Activated CD4-positive, CD25-positive, alpha-beta regulatory T cell (primary cell): ENCODE measurements at places on chromosomes 7 and 10.

DNA sequence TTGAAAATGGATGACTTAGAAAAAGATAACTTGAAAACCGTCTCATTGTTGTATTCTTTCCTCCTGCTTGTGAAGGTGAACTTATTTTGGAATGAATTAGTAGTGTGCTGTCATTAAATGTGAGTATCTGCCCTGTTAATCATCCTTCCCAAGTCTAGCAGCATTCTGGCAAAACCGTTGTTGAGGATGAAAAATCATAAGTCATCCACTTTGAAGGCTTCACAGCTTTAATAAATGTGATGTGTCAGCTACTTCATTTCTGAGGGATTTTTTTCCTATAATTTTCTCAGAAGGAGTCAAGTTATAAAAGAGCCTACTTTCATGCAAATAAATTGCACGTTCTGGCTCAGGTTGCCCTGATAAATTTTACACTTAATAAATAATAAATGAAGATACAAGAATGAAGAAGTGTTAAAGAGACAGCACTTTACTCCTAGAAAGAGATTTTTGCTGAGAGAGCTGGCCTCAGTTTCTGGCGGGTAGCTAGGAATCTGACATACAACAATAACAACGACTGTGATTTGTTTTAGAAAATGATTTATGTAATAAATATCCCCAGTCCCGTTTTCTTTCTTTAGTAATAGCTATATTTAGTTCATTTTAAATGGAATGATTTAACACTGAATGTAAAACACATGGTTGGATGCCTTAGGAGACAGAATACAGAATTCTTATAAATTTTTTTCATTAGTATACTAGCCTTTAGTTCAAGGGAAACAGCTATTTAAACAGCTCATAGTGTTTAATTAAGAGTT is 516.5 kb upstream of the KLF6 start:
- no peak for DNase-seq

GRCh38 chr7:157271315-157271990 is 65.4 kb upstream of the DNAJB6 start:
- no peak for DNase-seq

DNA sequence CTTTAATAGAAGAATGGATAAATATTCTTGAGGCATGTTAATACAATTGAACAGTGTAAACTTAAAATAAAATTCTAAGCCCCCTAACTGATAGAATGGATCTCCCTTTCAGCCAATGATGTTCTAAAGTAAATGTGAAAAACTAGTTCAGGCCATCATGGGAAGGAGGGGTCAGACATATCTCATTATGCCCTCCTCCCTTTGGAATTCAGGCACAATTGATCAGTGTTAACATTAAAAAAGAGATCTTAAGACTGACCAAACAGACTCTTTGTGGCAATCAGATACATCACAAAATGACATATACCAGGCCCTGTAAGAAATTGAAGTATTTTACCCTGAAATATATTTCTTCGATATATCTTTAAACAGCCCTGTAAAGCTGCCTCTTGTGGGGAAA is 683.0 kb upstream of the LRRTM3 start:
- DNase-seq, result no peak

GRCh38 chr10:3068201-3068967 is 1.0 kb downstream of the PFKP start:
- peak; percentile 46 for DNase-seq

- no peak for DNase-seq
Observed at GRCh38 chr7:125847692-125848091, 918.1 kb upstream of the POT1 start.

- no peak for DNase-seq
Observed at GRCh38 chr7:93943816-93944540, 22.4 kb downstream of the GNG11 start.

DNA sequence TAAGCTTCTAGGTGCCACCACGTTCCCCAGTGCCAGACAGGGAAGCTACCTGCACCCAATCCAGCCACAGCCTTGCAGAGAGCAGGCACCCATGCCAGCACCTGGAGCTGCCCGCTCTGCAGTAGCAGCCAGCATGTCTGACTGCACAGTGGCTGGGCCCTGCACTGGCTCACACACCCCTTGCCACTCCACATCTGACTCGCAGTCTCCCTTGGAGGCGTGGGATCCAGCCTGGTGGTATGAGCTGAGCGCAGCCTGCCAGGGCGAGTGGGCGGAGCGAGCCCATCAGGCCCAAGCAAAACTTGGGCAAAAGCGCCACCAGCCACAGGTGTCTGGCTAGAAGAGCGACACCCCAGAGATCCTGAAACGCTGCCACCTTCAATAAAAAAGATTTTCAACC is 30.1 kb downstream of the CRTAC1 start:
- DNase-seq, result no peak

- no peak for DNase-seq
Observed at GRCh38 chr7:123845823-123846216, 851 bp downstream of the HYAL4 start.

DNA sequence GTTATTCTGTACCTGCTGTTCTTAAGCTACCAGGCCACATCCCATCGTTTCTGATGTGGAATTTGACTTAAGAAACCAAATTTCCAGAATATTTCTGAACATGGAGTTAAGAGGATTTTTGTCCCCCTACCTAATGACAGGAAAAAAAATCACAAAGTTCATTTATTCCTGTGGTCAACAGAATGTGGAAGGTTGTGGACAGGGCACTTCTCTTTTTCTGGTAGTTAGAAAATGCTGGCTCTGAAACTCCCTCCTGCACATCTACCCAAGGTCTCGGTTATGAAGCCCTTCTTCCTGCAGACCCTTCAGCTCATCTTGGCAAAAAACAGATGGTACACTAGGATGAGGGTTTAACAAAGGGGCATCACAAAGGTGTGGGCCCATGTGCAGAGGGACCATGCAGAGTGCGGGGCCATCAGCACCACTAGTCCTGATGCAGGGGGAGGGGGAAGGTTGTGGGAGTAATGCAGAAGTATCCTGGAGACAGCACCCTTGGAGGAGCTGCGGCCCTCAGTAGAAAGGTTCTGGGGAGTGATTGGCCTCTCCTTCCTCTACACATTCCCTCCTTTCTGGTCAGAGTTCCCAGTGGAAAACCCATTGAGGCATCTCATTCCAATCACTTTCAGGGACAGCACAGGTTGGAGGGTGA is 9.8 kb downstream of the ALOX5 start:
- DNase-seq, result no peak

GRCh38 chr10:35783305-35783838 is 141.3 kb upstream of the FZD8 start:
- no peak for DNase-seq

GRCh38 chr10:6956562-6956961 is 376.5 kb upstream of the PRKCQ start:
- no peak for DNase-seq

GRCh38 chr10:93390306-93391090 is 91.6 kb downstream of the MYOF start:
- no peak for DNase-seq

GRCh38 chr10:75403939-75404814 is 2.6 kb upstream of the ZNF503 start:
- DNase-seq, result no peak

DNA sequence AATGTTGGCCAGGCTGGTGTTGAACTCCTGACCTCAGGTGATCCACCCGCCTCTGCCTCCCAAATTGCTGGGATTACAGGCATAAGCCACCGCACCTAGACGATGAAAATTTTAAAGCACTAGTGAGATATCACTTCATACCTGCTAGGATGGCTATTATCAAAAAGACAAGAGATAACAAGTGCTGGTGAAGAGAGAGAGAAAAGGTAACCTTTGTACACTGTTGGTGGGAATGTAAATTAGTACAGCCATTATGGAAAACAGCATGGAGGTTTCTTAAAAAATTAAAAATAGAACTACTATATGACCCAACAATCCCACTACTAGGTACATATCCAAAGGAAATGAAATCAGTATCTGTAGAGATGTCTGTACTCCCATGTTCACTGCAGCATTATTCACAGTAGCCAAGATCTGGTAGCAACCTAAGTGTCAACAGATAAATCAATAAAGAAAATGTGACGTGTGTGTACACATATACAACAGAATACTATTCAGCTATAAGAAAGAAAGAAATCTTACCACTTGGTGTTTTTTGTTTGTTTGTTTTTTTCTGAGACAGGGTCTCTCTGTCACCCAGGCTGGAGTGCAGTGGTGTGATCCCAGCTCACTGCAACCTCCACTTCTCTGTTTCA is 12.5 kb downstream of the MMS19 start:
- no peak for DNase-seq

DNA sequence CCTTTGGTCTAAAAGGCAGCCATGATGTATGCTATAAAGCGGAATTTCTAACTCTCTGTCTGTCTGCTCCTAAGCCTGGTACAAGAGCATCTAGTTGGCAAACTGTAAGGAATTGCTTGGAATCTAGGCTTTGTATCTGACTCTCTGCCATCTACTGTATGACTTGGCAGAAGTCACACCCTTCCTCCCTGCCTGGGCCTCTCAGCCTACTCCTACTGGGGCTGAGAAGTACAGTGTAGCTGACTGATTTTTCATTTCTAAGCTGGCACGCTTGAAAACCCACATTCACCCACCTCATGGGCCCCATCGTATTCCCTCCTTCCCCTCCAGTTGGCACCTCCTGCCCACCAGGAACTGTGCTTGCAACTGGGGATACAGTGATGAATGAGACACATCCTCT is 435.2 kb downstream of the PLXNA4 start:
- no peak for DNase-seq

GRCh38 chr7:45237788-45238461 is 80.3 kb downstream of the RAMP3 start:
- no peak for DNase-seq

DNA sequence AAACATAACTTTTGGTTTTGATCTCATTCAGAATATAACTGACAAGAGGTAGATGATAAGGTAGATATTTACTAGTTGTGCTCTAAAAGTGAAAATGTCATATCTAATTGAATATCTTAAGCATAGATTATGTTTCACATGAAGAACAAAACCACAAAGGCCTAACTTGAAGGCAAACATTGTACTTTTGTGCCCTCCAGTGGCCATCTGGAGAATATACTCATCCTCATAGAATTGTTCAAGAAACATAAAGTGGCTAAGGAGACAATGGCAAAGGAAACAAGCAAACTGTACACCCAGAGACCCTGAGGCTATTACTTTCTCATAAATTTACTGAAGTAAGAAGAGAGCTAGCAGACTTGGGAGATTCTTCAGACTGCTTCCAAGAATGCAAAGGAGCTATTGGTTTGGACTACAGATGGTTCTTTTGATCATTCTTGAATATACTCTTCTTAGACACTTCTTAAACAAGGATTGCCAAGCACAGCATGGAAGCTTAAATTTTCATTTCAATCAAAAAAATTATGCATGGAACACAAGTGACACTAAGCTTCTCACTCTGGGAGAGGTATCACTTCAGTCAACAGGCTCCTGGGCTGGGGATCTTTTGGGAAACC is 98.2 kb upstream of the DKK1 start:
- no peak for DNase-seq

DNA sequence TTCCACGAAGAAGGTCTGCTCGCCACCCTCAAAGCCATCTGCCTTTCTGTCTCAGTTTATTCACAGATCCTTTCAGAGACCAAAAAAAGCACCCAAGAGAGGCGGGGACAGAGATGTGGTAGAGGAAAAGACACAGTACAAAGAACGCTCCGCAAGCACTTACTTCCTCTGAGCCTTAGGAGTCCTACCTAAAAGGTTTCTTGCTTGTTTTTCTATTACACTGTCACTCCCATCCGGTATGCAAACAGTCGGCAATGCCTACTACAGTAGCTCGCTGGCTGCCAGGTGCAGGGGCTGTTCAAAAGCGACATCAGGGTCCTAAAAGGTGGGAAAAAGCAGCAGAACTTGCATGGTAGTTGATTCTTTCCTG is 816 bp downstream of the TECPR1 start:
- DNase-seq, result peak; percentile 37

GRCh38 chr10:11177926-11178471 is 160.3 kb downstream of the CELF2 start:
- peak; percentile 9 for DNase-seq

DNA sequence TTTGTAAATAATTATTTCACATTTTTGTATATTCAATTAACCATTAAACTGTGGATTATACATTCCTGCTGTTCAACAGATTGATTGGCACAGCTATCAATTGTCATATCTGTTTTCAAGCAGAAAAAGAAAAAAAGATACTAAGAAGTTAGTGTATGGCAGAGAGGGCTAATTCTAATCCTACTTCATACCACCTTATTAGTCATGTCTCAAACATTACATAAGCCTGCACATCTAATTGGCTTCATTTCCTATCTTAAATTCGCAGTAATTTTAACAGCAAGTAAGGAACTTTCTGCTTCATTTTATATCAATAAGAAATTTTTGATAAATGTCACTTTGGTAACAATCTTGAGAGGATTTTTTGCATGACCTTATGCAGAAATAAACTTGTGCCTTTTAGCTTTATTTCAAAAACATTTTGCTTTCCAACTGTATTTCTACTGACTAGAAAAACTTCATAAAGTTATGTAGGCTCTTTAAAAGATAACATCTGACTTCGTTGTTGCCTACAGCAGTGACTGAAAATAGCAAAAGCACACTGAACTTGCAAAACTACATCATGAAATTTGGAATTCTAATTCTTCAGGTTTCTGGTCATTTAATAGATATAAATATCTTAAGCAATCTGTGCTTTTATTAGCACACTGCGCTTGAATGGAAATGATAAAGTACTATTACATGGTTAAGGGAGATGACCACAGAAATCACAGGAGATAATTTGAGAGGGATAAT is 111.5 kb downstream of the SEMA3C start:
- DNase-seq, result no peak

GRCh38 chr10:29646238-29646902 is 11.6 kb upstream of the SVIL start:
- DNase-seq, result no peak

DNA sequence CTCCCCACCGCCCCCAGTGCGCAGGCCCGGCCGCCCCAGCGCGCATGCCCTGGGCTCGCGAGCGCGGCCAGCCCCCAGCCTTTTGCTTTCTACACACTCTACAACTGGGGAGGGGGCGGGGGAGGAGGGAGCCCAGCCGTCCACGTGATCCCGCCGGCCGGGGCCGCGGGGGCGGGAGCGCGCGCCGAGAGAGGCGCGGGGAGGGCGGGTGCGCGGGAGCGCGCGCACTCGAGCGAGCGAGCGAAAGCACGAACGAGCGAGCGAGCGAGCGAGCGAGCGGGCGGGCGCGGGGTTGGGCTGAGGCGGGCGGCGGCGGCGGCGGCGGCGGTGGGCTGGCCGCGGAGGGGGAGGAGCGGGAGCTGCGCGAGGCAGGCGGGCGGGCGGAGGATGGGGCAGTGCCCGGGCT is at the start of gene AUTS2:
TSS of gene AUTS2 (plus strand) at position 395 of the 406 bp plus-strand sequence. CDS start 1,179 bp downstream, outside the sequence.
- no peak for DNase-seq

DNA sequence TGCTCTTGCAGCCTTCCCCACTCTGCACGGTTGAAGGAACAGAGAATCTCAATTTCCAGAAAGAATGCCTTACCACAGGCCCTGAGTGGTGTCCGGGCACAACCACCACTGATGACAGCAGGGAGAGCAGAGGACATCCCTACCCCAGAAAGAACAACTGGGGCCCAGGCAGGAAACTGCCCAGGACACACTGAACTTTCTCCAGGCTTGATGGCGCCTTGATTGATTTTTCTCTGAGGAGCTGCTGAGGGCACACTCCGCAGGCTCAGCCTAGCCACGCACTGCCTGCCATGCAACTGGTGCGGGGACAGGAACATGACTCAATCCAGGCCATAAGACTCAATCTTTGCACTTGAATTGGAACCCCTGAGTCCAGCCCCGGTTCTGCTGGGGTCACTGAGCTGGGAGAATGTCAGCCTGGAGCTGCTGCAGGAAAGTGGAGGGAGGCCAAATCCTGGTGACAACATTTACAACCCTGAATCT is 5.9 kb downstream of the AKR1B1 start:
- DNase-seq, result no peak
